Upper lobe of right lung (tissue), 1 donor: ENCODE measurements at places on chromosomes 2 and 18. TPM values are rescaled to one million over a fixed set of nuclear protein-coding genes. Genes with fewer than 3 reads are reported as not detected.

Gene TMEM178A
- 9.5 TPM for total RNA-seq

Gene IL1F10
- total RNA-seq: not detected

Gene MYO3B
- total RNA-seq: 0.17 TPM

GRCh38 chr2:234853729-234854128 lies 98.1 kb upstream of the SH3BP4 start:
- H3K27ac ChIP-seq: no peak overlapping the region
- H3K36me3 ChIP-seq: no peaks in the 10 kb centered on the region
- H3K27me3 ChIP-seq: no peaks in the 10 kb centered on the region
- no peak overlapping the region for H3K4me3 ChIP-seq
- no peaks in the 10 kb centered on the region for H3K4me1 ChIP-seq

DNA sequence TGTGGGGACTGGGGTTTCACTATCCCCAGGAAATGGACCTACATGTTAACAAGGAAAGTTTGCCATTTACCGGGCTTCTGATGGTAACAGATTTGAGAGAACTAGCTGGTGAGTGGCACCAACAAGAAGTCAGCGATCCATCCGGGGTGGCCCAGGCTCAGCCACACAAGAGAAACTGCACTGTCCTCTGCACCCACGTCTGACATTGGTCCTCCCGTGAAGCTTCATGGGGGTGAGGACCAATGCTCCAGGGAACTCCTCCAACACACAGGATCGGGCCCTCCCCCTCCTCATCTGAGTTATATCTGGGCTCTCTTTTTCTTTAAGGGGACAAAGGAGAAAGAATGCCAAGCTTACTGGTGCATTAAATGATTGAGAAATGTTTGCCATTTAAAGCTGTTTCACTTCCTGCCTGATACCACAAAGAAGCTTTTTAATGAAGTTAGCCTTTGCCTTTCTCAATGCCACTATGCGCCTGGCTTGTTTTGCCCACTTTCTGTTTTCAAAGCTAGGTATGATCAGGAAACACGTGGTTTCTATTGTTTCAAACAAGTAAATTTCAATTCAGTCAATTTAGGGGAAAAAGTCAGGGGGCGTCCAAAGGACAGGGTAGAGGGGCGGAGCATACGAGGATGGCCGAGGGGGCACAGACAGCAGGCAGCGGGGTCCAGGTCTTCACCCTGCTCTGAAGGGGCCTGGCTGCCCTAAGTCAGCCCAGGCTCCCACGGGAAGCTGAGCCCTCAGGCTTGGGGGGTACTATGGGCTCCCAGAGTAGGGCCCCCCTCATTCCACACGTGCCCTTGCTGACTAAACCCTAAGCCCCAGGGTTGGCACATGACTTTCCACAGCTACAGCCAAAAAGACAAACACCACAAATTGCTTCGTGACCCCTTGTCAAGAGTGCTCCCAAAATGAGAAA lies 204.0 kb upstream of the ID2 start:
- H3K27me3 ChIP-seq: no peaks in the 10 kb centered on the region
- H3K27ac ChIP-seq: no peak overlapping the region
- no peaks in the 10 kb centered on the region for H3K36me3 ChIP-seq
- no peak overlapping the region for H3K4me3 ChIP-seq
- H3K4me1 ChIP-seq: peaks cover 32% of the 10 kb centered on the region

DNA sequence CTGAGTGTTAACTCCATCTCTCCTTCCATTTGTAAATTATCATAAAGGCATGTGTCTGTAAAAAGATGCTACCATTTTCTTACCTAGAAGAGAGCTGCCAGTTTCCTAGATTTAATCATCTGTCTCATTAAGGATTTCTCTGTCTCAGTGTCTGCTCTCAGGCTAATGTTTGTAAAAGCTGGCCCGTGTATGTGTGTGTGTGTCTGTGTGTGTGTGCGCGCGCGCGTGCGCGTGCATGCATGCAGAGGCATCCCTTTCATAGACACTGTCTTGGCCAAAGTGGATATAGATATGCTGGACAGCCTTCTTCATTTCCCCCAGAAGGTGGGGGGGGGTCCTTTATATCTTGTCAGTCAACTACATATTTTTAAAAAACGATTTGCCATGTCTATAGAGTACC lies 18.9 kb downstream of the MGAT5 start:
- H3K36me3 ChIP-seq: peaks cover 8% of the 10 kb centered on the region
- H3K4me1 ChIP-seq: no peaks in the 10 kb centered on the region
- no peak for DNase-seq

GRCh38 chr2:56674084-56674483 lies 490.3 kb downstream of the CCDC85A start:
- no peak overlapping the region for H3K4me3 ChIP-seq
- no peaks in the 10 kb centered on the region for H3K36me3 ChIP-seq
- DNase-seq: no peak
- no peaks in the 10 kb centered on the region for H3K27me3 ChIP-seq
- no peaks in the 10 kb centered on the region for H3K4me1 ChIP-seq
- H3K27ac ChIP-seq: no peak overlapping the region

- H3K36me3 ChIP-seq: no peaks in the 10 kb centered on the region
- no peak for DNase-seq
- peak overlapping the region; percentile 5 for H3K27ac ChIP-seq
- no peak overlapping the region for H3K4me3 ChIP-seq
These were observed 200.2 kb downstream of the TPGS2 start for GRCh38 chr18:36628435-36629137.

DNA sequence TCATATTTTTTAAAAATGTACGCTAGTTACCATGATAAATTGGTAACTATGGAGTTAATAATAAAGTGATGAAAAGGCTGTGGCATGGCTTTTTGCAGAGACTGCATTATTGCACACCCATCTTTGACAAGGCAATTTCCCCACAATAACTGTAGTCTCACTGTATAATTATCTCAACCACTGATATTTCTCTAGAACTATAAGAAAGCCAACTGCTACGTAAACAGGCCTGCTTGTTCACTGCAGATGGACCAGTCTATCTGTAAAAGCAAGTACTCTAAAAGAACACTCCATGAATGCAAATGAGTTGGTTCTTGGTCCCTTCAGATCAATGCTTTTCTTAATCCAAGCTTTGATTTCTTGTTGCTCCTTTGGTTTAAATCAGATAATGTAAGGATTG lies 218.7 kb downstream of the RBM43 start:
- H3K27me3 ChIP-seq: no peaks in the 10 kb centered on the region
- no peak for DNase-seq
- no peaks in the 10 kb centered on the region for H3K4me1 ChIP-seq
- H3K27ac ChIP-seq: no peak overlapping the region
